ENCODE measurements at places on chromosomes 6 and 20.

- H3K27me3 ChIP-seq, result no peaks in the 10 kb centered on the region
- H3K4me1 ChIP-seq, result no peaks in the 10 kb centered on the region
- no peak for DNase-seq
- H3K4me3 ChIP-seq, result no peak overlapping the region
Observed at GRCh38 chr6:130625825-130626527, 201.2 kb upstream of the SMLR1 start.

DNA sequence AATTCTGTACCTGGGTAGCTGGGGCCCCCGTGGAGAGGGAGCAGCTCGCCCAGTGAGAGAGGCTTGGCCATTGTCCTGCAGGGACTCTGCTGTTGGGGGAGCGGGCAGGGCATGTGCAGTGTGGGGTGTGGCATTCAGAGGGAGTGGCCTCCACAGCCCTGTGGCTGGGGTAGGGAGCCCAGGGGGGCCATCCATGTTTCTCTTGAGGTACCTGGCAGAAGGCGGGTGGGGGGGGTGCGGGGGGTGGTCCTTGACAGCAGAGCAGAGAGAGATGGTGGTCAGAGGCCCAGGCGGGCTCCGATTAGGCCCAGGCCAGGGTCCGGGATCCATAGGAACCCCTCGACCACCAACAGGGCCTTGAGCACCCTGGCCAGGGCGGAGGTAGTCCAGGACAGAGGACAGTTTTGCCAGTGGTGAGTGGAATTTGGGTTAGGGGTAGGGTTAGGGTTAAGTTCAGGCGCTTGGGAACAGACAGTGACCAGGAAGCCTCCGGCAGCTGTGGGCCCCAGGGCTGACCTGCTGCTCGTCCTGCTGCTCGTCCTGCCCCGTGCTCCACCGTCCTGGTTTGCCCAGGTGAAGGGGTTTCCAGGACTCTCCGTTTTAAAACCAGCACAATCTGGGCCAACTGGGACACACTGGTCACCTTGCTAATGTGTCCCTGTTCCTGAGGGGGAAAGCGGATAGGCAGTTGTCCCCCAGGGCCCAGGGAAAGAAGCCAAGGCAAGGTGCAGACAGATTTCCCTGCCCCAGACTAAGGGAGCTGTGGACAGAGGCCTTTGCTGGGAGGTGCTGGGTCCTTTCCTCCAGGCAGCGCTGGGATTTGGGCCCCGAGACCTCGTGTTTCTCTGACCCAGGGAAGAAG, 24.8 kb upstream of the MYT1 start:
- no peak for DNase-seq
- no peaks in the 10 kb centered on the region for H3K36me3 ChIP-seq
- H3K4me3 ChIP-seq, result no peak overlapping the region
- H3K27ac ChIP-seq, result no peak overlapping the region

GRCh38 chr6:45479834-45480751, 102.4 kb upstream of the SUPT3H start:
- H3K27me3 ChIP-seq, result no peaks in the 10 kb centered on the region
- H3K4me3 ChIP-seq, result peak overlapping the region; percentile 34
- H3K36me3 ChIP-seq, result no peaks in the 10 kb centered on the region
- H3K4me1 ChIP-seq, result peaks cover 16% of the 10 kb centered on the region
- peak; percentile 19 for DNase-seq

DNA sequence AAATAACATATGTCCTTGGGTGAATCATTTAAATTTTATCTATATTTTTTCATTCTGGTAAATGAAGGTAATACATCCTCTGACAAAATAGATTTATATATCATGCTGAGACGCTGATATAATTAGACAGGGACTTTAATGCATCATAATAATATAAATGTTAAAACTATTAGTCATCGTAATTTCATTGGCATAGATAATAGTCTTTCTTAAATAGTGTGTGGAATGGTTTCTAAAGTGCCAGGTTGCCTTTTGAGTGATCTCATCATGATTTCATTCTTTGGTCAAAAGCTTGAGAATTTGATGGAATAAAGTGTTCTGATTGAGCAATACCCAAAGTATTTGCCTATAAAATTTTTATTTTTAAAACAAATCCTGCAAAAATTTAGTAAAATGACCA, 43.2 kb upstream of the BMP5 start:
- no peak overlapping the region for H3K4me3 ChIP-seq
- H3K36me3 ChIP-seq, result no peaks in the 10 kb centered on the region
- H3K4me1 ChIP-seq, result peaks cover 9% of the 10 kb centered on the region

GRCh38 chr6:93746892-93747291, 327.5 kb upstream of the EPHA7 start:
- H3K27me3 ChIP-seq, result no peaks in the 10 kb centered on the region
- H3K36me3 ChIP-seq, result no peaks in the 10 kb centered on the region
- no peak for DNase-seq
